ENCODE measurements at places on chromosomes 2 and 18. TPM values are rescaled to one million over a fixed set of nuclear protein-coding genes. Genes with fewer than 3 reads are reported as not detected.

Gene CD8B2
- polyA plus RNA-seq: not detected

Gene DTNA
- not detected for polyA plus RNA-seq

Gene LDAH
- 14.9 TPM for polyA plus RNA-seq

Gene NYAP2
- not detected for polyA plus RNA-seq

Gene EPB41L3
- polyA plus RNA-seq: not detected

DNA sequence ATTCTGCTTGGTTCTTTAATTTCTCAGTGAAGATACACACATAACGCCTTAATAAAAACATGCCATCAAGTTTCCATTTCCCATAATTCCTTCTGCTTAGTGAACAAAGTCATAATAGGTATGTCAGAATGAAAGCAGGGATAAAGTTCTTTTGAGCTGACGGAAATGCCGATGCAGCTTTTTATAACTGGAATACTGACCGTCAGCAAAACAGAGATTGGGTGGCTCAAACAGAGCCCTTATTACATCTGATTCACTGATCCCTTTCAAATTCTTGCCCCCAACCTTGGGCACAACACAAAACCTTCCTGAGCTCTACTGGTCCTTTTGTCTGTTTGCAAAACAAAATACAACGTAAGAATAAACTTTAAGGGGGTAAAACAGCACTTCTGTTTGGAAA, 140.4 kb downstream of the CDH2 start:
- H3K4me1 ChIP-seq: no peaks in the 10 kb centered on the region
- H3K36me3 ChIP-seq: no peaks in the 10 kb centered on the region
- no peaks in the 10 kb centered on the region for H3K27me3 ChIP-seq
- H3K27ac ChIP-seq: no peak overlapping the region

- H3K27ac ChIP-seq: no peak overlapping the region
- no peaks in the 10 kb centered on the region for H3K27me3 ChIP-seq
- no peak overlapping the region for H3K4me3 ChIP-seq
- peaks cover 3% of the 10 kb centered on the region for H3K4me1 ChIP-seq
- no peaks in the 10 kb centered on the region for H3K36me3 ChIP-seq
Measured at GRCh38 chr18:652131-652530, 5.3 kb upstream of the TYMS start.

DNA sequence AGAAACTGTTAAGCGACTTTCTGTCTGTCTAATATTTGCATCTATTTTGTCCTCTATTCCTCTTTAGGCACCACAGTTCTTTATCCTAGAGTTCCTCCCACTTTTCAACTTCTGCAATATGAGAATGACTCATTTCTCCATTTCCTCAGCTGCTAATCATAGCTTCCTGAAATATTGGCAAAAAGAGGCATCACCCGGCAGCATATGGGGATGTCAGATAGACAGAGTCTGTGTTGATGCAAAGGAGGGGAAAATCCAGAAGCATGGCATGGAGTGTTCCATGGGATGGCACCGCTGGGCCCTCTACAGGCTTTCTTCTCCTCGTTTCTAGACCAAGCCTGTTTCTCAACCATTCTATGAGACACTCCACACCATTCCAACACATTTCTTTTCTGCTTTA, 93.4 kb downstream of the DOCK10 start:
- no peaks in the 10 kb centered on the region for H3K36me3 ChIP-seq
- DNase-seq: no peak
- H3K27ac ChIP-seq: peak overlapping the region; percentile 88

- no peaks in the 10 kb centered on the region for H3K4me1 ChIP-seq
- no peak for DNase-seq
- H3K27ac ChIP-seq: no peak overlapping the region
- no peak overlapping the region for H3K4me3 ChIP-seq
- H3K36me3 ChIP-seq: peaks cover 43% of the 10 kb centered on the region
Measured at GRCh38 chr2:239192975-239193374, 207.8 kb downstream of the HDAC4 start.

DNA sequence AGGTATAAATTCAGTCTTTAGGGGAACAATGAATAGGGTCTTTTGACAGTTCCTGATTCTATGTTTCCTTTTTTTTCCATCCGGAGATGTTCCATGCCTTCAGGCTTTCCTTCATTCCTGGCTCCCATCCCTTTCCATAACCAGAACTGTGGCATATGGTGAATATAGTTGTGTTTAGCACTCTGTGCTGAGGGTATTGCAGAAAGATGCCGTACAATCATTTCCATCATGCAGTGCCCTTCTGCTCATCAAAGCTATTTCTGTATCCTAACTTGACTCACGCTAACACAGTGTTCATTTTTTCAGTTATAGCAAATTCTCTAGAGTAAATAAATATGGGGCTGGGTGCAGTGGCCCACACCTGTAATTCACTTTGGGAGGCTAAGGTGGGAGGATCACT, 131.9 kb upstream of the EML6 start:
- DNase-seq: no peak
- H3K27me3 ChIP-seq: no peaks in the 10 kb centered on the region
- H3K4me3 ChIP-seq: no peak overlapping the region
- H3K4me1 ChIP-seq: peaks cover 75% of the 10 kb centered on the region

GRCh38 chr2:229714736-229715541, 584 bp upstream of the DNER start:
- no peak overlapping the region for H3K27ac ChIP-seq
- peaks cover 21% of the 10 kb centered on the region for H3K4me1 ChIP-seq
- H3K4me3 ChIP-seq: no peak overlapping the region
- no peaks in the 10 kb centered on the region for H3K36me3 ChIP-seq
- peak; percentile 8 for DNase-seq

- H3K27me3 ChIP-seq: no peaks in the 10 kb centered on the region
- H3K4me3 ChIP-seq: no peak overlapping the region
- no peak for DNase-seq
- H3K27ac ChIP-seq: no peak overlapping the region
- no peaks in the 10 kb centered on the region for H3K36me3 ChIP-seq
Measured at GRCh38 chr18:38369772-38370690, 804.4 kb upstream of the CELF4 start.

- H3K27ac ChIP-seq: no peak overlapping the region
- no peak for DNase-seq
- no peak overlapping the region for H3K4me3 ChIP-seq
- no peaks in the 10 kb centered on the region for H3K27me3 ChIP-seq
- H3K36me3 ChIP-seq: no peaks in the 10 kb centered on the region
- no peaks in the 10 kb centered on the region for H3K4me1 ChIP-seq
Measured at GRCh38 chr2:235621736-235622135, 127.9 kb downstream of the AGAP1 start.

DNA sequence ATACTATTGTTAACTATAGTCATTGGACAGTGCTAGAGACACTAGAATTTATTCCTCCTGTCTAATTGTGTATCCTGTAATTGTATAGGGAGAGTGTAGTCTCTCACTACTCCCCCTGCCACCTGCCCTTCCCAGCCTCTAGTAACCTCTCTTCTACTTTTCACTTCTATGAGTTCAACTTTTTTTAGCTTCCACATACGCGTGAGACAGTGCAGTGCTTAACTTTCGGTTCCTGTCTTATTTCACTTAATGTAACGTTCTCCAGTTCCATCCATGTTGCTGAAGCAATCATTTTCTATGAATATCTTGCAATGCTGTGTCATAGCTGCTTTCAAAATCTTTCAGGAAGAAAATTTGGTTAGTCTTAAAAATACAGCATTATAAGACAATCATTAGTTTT, 22.8 kb upstream of the RUFY4 start:
- H3K27me3 ChIP-seq: peaks cover 6% of the 10 kb centered on the region
- no peak overlapping the region for H3K27ac ChIP-seq
- no peaks in the 10 kb centered on the region for H3K36me3 ChIP-seq
- no peak overlapping the region for H3K4me3 ChIP-seq
- DNase-seq: no peak

DNA sequence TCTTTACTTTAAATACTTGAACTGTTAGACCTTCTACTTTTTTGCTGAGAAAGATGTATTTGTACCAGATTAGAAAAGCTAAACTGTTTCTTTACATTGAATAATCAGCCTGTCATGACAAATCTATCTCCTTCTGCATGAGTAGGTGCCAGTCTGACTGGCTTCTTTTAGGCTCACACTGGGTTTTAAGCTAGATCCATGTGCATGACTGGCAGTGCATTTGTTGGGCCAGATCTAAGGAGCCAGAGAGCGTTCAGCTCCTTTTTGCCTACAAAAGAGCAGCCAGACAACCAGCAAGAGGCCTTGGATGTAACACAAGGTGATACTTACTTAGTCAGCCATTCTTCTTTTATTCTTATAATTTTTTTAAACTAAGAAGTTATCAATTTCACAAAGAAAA, 82.0 kb upstream of the OTX1 start:
- no peaks in the 10 kb centered on the region for H3K4me1 ChIP-seq
- no peak overlapping the region for H3K27ac ChIP-seq
- H3K27me3 ChIP-seq: no peaks in the 10 kb centered on the region
- H3K36me3 ChIP-seq: no peaks in the 10 kb centered on the region
